ENCODE measurements at places on chromosomes 2 and 18.

DNA sequence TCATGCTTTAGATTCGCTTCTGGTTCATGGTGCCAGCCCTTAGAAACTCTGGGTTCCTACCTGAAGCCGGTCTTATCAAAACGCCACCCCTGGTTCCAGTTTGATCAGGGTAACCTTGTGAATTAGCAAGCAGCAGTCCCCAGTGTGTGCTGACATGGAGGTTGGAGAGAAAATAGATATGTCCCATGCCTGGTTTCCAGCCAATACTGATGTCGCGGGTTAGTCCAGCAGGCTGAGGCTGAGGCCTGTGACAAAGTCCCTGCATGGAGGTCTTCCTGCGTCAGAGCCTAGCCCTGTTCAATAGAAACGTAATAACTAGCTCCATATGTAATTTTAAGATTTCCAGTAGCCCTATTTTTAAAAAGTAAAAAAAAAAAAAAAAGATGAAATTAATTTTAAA lies 28.2 kb downstream of the LPIN1 start:
- DNase-seq, result no peak

GRCh38 chr2:161166538-161167409 lies 6.5 kb downstream of the TANK start:
- DNase-seq, result no peak

GRCh38 chr2:216426166-216426777 lies 14.0 kb downstream of the SMARCAL1 start:
- no peak for DNase-seq

- no peak for DNase-seq
Measured at GRCh38 chr2:123928358-123928757, 96.7 kb upstream of the CNTNAP5 start.

GRCh38 chr2:221571025-221571550 lies 1.0 kb downstream of the EPHA4 start:
- no peak for DNase-seq

DNA sequence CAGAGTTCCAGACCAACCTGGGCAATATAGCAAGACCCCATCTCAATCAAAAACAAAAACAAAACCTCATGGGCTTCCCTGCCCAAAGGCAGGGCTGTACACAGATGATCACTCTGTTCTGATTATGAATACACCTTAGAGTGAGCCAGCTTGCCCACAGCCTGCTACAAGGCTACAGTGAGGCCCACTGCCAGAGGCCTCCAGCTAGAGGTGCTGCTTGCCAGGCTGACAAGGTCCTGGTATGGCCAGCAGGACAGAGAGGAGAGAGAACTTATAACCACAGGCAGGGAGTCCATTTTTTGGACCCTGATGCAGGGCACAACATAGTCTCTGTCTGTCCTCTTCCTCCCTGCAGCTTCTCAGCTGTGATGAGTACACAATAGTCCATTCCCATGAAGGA lies 41.5 kb downstream of the KANSL3 start:
- no peak for DNase-seq
